ENCODE measurements at places on chromosomes 5 and 9. TPM values are rescaled to one million over a fixed set of nuclear protein-coding genes. Genes with fewer than 3 reads are reported as not detected.

Gene MCIDAS
- not detected for total RNA-seq

Gene AUH
- total RNA-seq, result 10.8 TPM

Gene WDR5
- 68.2 TPM for total RNA-seq

Gene RNF183
- total RNA-seq, result not detected

Gene WNT8A
- not detected for total RNA-seq

Gene LURAP1L
- total RNA-seq, result 0.27 TPM

DNA sequence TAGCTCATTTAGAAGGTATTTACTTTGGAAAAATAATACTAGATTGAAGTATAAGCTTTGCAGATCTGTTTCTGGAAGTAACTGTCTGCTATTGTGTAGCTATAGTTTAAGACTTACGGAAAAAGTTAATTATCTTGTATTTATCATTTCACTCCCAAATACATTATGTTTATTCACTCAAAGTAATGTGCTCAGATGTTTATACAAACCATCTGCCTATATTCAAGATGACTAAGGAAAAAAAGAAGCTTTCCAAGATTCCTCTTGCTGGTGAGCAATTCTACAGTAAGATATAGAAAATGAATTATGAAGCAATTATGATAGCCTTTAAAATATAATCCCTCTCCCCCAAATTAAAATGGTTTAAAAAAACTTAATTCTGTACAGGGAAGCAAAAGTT is 137.9 kb downstream of the KIAA0825 start:
- peaks cover 2% of the 10 kb centered on the region for H3K36me3 ChIP-seq
- H3K4me1 ChIP-seq, result no peaks in the 10 kb centered on the region
- H3K4me3 ChIP-seq, result no peak overlapping the region
- no peaks in the 10 kb centered on the region for H3K27me3 ChIP-seq
- no peak overlapping the region for H3K27ac ChIP-seq

- peaks cover 2% of the 10 kb centered on the region for H3K36me3 ChIP-seq
- H3K4me3 ChIP-seq, result no peak overlapping the region
- DNase-seq, result no peak
- H3K27ac ChIP-seq, result no peak overlapping the region
- H3K27me3 ChIP-seq, result no peaks in the 10 kb centered on the region
- peaks cover 6% of the 10 kb centered on the region for H3K4me1 ChIP-seq
Observed at GRCh38 chr9:34271265-34272006, 57.6 kb downstream of the KIF24 start.

DNA sequence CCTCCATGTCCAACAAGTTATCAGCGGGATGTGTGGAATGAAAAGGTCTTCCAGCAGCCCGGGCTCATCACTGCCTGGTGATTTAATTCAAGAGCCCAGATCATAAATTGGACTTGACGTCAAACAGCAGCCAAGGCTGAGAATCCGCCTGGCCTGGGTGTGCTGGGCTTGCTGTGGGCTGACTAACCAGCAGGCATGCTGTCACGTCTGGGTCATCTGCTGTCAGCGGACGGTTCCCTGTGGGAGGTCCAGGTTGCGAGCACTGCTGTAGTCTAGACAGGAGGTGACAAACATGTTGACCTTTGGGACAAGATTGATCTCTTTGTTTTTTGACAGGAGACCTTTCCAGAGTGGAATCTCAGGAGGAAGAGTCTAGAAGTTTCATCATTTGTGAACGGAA is 289.7 kb downstream of the OSTF1 start:
- H3K36me3 ChIP-seq, result no peaks in the 10 kb centered on the region
- H3K4me3 ChIP-seq, result no peak overlapping the region
- DNase-seq, result no peak
- H3K4me1 ChIP-seq, result no peaks in the 10 kb centered on the region

GRCh38 chr5:96636594-96636993 is 25.6 kb upstream of the CAST start:
- no peak overlapping the region for H3K4me3 ChIP-seq
- H3K36me3 ChIP-seq, result no peaks in the 10 kb centered on the region
- no peaks in the 10 kb centered on the region for H3K27me3 ChIP-seq
- H3K27ac ChIP-seq, result no peak overlapping the region
- no peaks in the 10 kb centered on the region for H3K4me1 ChIP-seq
- DNase-seq, result no peak

DNA sequence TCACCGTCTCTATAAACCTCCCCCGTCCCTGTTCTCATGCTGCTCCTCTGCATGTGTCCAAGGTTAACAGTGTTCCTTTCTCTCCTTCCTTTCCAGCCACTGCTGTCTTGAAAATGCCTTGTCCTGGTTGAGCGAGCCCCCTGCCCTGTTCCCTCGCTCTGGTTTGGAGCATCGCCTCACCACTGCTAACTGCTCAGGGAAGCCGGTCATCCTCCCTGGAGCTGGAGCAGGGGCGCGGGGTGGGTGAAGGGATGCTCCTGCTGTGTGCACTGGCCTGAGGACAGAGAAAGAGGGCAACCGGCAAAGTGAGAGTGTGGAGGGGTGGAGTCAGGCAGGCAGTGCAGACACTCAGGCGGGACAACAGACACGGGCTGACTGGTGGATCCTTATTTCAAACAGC is 19.4 kb downstream of the UBE2QL1 start:
- no peak for DNase-seq
- H3K27me3 ChIP-seq, result peaks cover 5% of the 10 kb centered on the region
- no peak overlapping the region for H3K27ac ChIP-seq
- H3K4me1 ChIP-seq, result peaks cover 21% of the 10 kb centered on the region
- H3K4me3 ChIP-seq, result no peak overlapping the region
- no peaks in the 10 kb centered on the region for H3K36me3 ChIP-seq

DNA sequence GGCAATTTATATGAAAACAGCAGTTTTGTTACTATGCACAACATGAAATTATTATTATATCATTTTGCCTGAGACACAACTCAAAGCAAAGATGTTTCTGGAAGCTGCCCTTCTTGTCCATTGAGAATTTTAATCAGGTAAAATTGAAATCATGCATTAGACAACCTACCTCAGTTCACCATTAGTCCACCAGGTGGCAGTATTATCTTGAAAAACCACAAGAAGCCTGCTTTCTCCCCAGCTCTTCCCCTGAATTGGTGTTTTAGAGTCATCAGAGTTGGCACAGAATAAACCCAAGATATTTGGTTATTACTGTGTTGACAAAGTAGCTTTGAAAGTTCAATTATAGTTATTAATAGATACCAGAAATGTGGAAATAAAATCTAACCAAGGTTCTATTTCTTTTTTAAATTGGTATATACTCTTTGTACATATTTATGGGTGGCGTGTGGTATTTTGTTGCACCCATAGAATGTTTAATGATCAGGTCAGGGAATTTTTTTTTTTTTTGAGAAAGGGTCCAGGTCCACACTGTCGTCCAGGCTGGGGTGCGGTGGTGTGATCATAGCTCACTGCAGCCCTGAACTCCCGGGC is 25.7 kb downstream of the UTP15 start:
- no peak overlapping the region for H3K27ac ChIP-seq
- H3K36me3 ChIP-seq, result peaks cover 3% of the 10 kb centered on the region
- H3K4me1 ChIP-seq, result no peaks in the 10 kb centered on the region
- peak; percentile 73 for DNase-seq

GRCh38 chr9:135909371-135909770 is 2.0 kb upstream of the CAMSAP1 start:
- no peak overlapping the region for H3K27ac ChIP-seq
- DNase-seq, result no peak
- peak overlapping the region; percentile 84 for H3K4me3 ChIP-seq
- H3K36me3 ChIP-seq, result peaks cover 41% of the 10 kb centered on the region
- peaks cover 3% of the 10 kb centered on the region for H3K27me3 ChIP-seq

DNA sequence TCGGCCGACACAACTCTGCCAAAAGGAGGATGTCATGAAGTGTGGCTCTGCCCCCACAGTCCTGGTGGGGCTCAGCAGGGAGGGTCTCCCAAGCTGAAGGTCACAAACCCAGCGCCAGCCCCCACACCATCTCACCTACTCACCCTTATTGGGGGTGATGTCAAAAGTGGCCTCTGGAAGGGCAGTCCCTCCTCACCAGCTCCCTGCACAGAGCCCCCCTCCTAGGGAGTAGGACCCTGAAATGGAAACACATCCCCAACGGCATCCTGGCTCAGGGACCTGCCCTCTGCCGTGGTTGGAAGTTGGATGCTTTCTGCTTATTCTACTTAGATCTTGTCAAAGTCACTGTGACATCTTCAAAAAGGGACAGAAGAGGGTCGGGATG is 89.5 kb downstream of the NSUN2 start:
- no peak overlapping the region for H3K27ac ChIP-seq
- no peak overlapping the region for H3K4me3 ChIP-seq
- H3K4me1 ChIP-seq, result no peaks in the 10 kb centered on the region
- H3K27me3 ChIP-seq, result peaks cover 11% of the 10 kb centered on the region
- no peak for DNase-seq

DNA sequence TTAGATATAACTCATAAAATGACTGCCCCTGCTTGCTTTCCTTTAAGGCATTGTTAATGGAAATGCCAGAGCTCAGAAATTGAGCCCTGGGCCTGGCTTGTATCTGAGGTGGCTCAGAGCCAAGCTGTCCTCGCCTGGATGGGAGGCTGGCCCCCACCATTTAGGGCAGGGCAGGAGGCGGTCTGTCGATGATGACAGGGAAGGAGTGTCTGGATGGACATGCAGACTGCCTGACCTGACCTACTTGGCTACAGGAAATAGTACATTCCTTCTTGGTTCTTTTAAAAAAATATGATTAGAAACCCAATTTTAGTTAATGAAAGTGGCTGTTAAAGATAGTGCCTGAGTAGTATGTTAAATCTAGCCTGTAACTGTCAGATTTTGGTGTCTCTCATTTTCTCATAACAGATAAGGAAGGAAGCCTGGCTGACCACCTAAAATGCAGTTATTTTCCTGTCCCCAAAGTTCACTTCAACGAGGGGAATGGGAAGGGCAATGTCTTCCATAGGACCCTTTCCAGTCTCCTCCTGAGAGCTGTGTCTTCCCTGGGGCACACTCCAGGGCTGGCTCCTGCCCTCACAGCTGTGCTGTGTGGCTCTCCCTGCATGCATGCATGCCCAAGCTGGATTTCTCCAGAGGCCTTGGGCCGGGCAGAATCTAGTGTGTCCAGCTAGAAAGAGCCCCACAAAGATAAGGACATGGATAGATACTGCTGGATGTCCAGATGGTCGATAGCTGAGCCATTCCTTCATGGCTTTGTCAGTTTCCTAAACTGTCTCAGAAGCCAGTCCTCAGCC is 42.3 kb downstream of the MACROH2A1 start:
- H3K4me3 ChIP-seq, result no peak overlapping the region
- peaks cover 4% of the 10 kb centered on the region for H3K36me3 ChIP-seq
- no peak overlapping the region for H3K27ac ChIP-seq
- DNase-seq, result no peak

- peak; percentile 80 for DNase-seq
- no peaks in the 10 kb centered on the region for H3K36me3 ChIP-seq
- H3K27ac ChIP-seq, result no peak overlapping the region
- peaks cover 5% of the 10 kb centered on the region for H3K27me3 ChIP-seq
- H3K4me3 ChIP-seq, result peak overlapping the region; percentile 86
Observed at GRCh38 chr5:132410451-132411303, 41.2 kb downstream of the SLC22A5 start.

GRCh38 chr9:110330484-110331105 is 7.1 kb downstream of the TXNDC8 start:
- H3K4me3 ChIP-seq, result no peak overlapping the region
- no peaks in the 10 kb centered on the region for H3K27me3 ChIP-seq
- no peaks in the 10 kb centered on the region for H3K4me1 ChIP-seq

DNA sequence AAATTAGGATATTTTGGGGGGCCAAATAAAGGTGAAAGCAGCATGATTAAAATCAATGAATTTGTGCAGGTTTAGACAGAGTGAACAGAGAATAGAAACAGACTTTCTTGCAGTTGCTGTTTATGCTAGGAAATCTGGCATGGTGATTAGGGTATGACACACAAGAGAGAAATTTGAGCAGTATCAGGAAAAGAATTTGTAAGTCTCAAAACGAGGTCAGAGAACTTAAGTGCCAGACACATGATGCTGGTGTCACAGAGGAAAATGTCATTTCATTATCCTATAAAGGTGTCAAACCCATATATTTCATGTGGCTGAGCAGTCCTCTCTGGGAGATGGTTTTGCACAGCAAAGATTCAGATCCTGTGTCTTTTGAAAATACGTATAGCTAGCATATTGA is 15.7 kb downstream of the LVRN start:
- no peak overlapping the region for H3K4me3 ChIP-seq
- no peaks in the 10 kb centered on the region for H3K4me1 ChIP-seq
- H3K27ac ChIP-seq, result no peak overlapping the region
- DNase-seq, result no peak

GRCh38 chr5:115431116-115431515 is 113.5 kb downstream of the FEM1C start:
- H3K36me3 ChIP-seq, result no peaks in the 10 kb centered on the region
- no peak overlapping the region for H3K4me3 ChIP-seq
- no peaks in the 10 kb centered on the region for H3K4me1 ChIP-seq
- H3K27me3 ChIP-seq, result no peaks in the 10 kb centered on the region
- no peak overlapping the region for H3K27ac ChIP-seq

DNA sequence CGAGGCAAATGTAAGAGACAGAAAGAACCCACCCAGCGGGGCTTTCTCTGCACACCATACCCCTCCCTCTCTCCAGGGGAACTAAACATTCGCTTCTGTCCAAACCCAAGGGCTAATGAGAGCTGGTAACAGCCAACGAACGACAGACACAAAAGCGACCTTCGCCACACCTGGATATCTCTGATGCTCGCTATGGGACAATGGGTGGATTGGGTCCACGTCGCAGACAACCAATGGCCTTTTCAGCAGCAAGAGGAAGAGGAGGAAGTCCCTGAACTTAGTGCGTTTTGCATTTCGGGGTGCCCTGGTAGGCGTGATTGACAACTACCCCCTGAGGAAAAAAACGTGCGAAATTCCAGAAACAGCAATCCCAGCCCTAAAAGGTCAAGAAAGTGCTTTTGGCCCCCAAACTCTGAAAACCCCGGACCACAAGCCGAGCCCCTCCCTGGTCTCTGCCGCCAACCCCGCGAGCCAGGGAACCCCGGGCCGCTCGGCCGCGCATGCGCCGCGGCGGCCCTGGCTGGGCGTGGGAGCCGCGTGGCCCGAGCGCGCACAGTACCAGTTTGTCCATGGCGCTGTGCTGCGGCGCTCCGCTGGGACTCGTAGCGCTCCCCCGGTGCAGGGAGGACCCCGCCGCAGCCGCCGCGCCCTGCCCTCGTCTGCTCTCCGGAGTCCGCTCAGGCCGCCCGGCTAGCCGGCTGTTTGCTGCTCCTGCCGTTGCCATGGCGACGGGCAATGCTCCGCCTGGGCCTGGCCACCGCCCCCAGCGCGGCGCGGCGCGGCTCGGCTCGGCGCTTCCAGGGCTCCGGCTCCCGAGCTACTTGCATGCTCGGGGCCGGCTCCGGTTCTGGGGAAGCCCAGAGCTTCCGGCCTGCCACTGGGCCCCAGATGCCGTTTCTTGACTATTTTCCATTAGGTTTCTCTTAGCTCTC is 66.9 kb upstream of the DNAH5 start:
- H3K36me3 ChIP-seq, result no peaks in the 10 kb centered on the region
- peak overlapping the region; percentile 89 for H3K4me3 ChIP-seq
- H3K27ac ChIP-seq, result peak overlapping the region; percentile 60
- DNase-seq, result peak; percentile 81
